Amniotic stem cell (primary cell): ENCODE measurements at places on chromosomes 3 and 15.

DNA sequence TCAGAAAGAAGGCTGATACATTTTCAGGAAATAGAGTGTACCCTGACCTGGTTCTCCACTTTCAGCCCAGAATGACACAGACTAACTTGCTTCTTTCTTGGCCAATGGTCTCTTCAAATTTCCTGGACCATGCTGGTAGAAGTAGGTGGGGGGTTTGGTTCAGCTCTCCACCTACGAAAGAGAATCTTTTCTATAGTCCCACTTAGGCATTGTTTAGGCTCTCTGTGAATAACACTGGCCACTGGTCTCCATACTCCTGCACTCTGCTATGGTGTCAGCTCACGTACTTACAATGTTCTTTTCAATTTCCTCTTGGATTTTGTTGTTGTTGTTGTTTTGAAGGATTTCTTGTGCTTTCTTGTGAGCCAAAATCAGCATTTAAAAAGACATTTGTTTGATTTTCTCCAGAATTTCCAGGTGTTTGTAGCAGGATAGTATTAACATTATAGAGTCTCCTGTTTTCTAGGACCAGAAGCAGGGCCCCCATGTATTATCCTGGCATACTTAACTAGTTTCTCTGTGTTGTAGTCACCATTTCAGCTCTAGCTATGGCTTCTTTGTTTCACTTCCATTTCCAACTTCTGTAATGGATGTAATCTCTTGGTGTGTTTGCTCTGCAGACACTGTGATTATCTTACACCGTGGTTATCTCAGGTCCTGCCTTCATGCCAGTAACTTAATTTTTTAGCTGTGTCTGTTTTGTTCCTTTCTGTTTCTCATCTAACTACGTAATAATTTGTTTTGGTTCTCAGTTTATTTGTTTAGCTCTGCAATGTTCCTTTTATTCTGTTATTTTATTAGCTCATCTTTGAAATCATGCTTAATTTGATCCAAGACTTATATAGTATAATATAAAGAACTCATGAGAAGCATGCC is 61.4 kb downstream of the CHRNA7 start:
- DNase-seq, result no peak

DNA sequence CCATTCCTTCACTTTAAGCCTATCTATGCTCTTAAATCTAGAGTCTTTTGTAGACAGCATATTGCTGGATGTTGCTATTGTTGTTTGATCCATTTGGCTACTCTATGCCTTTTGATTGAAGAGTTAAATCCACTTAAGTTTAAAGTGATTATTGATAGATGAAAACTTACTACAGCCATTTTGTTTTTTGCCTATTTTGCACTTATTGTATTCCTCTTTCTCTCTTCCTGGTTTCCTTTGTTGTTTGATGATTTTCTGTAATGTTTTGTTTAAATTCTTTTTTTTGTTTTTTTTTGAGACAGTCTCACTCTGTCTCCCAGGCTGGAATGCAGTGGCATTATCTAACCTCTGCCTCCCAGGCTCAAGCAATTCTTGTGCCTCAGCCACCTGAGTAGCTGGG is 19.8 kb downstream of the IQCF6 start:
- no peak for DNase-seq

GRCh38 chr3:25610167-25610566 is 54.5 kb downstream of the TOP2B start:
- DNase-seq, result no peak

DNA sequence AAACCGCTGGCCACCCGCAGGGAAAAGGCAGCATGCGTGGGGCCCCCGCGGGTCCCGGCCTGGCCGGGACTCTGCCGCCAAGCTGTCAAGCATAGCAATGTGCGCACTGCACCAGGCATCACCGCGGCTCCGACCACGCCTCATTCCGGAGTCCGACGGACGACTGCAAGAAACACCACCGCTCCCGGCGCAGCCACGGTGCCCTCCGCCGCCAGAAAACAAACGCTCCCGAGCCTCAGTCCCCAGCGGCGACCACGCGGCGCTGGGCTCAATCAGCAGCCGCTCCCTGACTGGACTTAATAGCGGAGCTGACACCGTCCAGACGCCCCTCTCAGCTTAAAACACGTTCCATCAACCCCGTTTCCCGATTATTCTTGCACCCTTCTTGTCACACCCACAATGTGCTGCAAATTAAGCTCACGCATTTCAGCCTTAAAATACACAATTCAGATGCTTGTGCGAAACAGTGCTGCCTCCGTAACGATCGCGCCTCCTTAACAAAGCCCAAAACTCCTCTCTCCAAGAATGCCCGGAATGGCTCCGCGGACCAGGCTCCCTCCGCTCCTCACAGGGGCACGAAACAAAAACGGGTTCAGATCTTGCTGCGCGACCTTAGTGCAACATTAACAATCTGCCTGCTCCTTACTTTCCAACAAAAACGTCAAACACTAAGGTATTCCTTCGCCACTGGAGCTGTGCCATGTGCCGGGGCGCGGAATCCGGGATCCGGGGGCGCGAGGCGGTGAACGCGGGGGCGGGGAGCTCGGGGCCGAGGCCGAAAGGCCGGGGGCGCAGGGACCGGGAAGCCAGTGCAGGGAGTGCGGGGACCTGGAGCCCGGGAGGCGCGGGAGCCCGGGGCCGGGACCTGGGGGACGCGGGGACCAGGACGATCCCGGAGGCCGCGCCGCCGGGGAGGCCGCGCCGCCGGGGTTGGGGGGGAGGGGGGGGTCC is 655 bp downstream of the CYFIP1 start:
- no peak for DNase-seq

GRCh38 chr3:10748040-10748439 is 68.0 kb upstream of the SLC6A11 start:
- no peak for DNase-seq

- no peak for DNase-seq
Measured at GRCh38 chr3:186784820-186785494, 1.6 kb downstream of the EIF4A2 start.

DNA sequence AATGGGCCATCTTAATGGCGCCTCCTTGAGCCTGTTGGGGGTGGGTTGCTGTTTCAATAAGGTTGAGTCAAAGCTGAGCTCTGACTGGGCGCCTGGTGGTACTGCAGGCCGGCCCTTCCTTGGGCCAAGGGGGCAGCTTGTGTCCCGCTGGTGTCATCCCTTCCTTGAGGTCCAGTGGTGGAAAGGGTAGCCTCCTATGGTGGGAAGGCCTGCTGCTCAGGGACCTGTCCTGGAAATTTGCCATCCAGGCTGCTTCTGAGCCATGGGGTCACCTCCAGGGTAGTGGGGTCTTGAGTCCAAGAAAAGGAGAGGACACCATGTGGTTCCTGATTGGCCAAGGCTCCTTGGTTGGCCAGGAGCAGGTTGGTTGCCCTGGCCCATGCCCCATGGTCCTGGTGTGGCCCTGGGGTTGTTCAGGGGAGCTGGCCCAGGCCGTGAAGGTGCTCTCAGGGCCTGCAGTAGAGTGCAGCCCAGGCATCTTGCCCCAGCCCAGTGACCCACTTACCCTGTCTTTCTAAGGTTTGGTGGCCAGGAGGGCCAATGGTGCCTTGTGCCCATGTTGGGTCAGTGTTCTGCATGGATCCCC is 188.7 kb downstream of the UBE3A start:
- DNase-seq, result no peak

- DNase-seq, result no peak
Measured at GRCh38 chr15:34654625-34655024, 71.2 kb upstream of the GOLGA8B start.

GRCh38 chr3:155712008-155712407 is 32.9 kb downstream of the PLCH1 start:
- DNase-seq, result no peak

DNA sequence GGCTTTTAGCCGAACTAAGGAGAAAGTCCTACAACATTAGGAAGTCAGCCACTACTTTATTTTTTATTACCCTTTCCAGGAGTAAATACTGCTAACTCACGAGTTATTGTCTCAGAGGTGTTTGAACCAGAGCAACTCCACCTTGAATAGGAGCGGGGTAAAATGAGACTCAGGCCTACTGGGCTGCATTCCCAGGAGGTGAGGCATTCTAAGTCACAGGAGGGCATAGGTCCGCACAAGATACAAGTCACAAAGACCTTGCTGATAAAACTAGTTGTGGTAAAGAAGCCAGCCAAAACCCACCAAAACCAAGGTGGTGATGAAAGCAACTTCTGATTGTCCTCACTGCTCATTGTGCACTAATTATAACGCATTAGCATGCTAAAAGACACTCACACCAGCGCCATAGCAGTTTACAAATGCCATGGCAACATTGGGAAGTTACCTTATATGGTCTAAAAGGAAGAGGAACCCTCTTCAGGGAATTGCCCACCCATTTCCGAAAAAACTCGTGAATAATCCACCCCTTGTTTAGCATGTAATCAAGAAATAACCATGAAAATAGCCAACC is 555.9 kb downstream of the IGSF11 start:
- no peak for DNase-seq

- no peak for DNase-seq
Measured at GRCh38 chr3:124699051-124699450, 31.2 kb upstream of the UMPS start.

DNA sequence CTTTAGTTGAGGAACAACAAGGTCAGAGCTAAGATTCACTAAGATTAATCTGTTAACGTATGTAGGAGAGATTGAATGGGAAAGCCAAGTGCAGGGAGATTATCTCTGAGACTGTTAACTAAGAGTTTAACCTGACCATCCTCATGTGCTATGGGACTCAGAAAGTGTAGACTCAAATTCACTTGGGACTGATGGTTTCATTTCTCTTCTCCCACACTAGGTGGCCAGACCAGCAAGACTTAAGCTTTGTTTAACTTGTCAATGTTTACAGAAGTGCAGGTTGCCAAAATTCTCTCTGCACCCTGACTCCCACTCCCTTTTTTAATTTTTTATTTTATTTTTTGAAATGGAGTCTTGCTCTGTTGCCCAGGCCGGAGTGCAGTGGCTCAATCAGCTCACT is 6.3 kb upstream of the HEXA start:
- no peak for DNase-seq

DNA sequence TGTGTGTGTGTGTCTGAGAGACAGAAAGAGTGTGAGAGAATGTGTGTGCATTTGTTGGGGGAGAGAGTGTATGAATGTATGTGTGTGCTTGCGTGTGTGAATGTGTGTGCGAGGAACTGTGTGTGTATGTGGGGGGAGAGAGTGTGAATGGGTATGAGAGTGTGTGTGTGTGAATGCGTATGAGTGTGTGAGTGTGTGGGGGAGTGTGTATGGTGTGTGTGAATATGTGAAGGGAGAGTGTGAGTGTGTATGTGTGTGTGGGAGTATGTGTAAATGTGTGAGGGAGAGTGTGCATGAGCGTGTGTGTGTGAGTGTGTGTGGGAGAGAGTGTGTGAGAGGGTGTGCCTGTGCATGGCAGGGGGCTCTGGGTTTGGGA is 79.8 kb upstream of the ABHD17C start:
- DNase-seq, result no peak

GRCh38 chr15:37016231-37016630 is 84.1 kb downstream of the MEIS2 start:
- no peak for DNase-seq

DNA sequence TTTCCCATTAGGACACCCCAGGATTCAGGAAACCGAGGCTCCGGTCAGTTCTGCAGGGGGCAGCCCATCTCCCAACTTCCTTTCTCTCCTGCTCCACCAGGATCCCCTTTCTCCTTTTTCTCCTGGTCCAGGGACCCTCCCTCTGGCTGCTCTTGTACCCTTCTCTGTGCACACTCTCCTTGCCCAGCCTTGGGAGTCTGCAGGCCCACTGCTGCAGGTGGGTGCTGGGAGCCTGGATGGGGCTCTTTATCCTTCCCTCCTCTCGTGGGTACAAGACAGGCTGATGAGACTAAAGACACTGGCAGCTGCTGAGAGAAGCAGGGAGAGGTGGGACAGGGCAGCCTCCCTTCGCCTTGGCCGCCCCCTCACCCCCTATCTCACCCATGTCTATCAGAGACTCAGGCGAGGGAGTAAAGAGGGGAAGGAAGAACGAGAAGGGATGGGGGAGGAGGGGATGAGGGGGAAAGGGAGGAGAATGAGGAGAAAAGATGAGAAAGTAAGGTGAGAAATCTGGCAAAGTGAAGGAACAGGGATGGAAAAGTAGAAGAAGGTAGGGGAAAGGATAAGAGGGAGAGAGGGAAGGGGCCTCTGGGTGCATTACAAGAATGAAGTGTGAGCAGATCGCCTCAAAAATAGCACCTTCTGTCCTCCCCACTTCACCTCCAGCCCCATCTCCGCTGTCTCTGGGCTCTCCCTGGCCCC is 45.2 kb downstream of the ITGA11 start:
- no peak for DNase-seq

DNA sequence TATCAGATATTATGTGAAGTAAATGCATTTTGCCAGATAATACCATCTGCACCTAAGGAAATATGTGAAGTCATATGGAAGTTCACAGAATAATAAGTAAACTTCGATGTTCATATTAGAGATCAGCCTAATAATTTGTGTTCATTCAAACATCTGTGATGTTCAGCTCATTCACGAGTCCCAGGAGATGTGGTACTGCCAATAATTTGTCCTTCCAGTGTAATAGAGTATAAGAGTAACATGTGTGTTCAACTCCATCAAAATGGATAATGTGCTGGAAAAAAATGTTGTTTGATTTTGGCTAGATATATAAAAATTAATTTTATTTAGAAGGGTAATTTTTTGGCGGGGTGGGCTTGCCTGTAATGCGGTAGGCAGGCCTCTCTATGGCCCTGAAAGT is 75.4 kb upstream of the ARL6 start:
- no peak for DNase-seq

GRCh38 chr3:135897715-135898114 is 67.8 kb upstream of the PPP2R3A start:
- no peak for DNase-seq

- DNase-seq, result no peak
Measured at GRCh38 chr3:123150449-123151215, 51.1 kb upstream of the SEC22A start.

- peak; percentile 16 for DNase-seq
Measured at GRCh38 chr15:55407498-55408011, 604 bp downstream of the CCPG1 start.

- no peak for DNase-seq
Measured at GRCh38 chr15:93102211-93102610, 13.2 kb upstream of the RGMA start.

GRCh38 chr3:61814674-61815073 is 253.3 kb downstream of the PTPRG start:
- no peak for DNase-seq

GRCh38 chr3:185992831-185993374 is 55.1 kb upstream of the TRA2B start:
- DNase-seq, result no peak
